ENCODE measurements at places on chromosomes 5 and 9. TPM values are rescaled to one million over a fixed set of nuclear protein-coding genes. Genes with fewer than 3 reads are reported as not detected.

- no peak for DNase-seq
These were observed 19.4 kb upstream of the FBP2 start for GRCh38 chr9:94613003-94613402.

DNA sequence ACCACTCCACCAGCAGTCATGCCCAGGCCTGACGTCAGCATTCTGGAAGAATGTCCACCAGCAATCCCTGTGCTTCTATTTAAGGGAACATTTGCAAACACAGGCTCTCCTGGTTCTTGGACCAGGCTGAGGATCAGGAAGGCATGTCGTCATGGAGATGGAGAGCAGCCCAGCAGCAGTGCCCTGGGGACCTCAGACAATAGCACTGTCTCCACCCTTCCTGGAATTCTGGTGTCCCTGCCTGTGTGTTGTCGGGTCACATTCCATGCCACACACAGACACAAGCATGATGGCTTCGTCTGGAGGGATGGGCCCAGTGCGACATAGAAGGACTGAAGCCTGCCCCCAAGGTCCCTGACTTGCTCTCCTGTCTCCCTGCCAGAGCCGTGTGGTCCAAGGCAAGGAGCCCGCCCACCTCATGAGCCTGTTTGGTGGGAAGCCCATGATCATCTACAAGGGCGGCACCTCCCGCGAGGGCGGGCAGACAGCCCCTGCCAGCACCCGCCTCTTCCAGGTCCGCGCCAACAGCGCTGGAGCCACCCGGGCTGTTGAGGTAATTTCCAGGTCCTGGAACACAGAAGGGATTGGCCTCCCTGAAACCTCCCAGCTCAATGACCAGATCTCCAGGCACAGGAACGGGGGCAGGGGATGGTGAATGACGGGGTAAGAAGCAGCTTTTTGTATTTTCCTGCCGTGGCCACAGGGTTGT is 43.8 kb downstream of the STOM start:
- no peak for DNase-seq

- no peak for DNase-seq
These were observed 6.4 kb upstream of the NR3C1 start for GRCh38 chr5:143409926-143410325.

Gene ZNF79
- total RNA-seq, result 10.9 TPM

DNA sequence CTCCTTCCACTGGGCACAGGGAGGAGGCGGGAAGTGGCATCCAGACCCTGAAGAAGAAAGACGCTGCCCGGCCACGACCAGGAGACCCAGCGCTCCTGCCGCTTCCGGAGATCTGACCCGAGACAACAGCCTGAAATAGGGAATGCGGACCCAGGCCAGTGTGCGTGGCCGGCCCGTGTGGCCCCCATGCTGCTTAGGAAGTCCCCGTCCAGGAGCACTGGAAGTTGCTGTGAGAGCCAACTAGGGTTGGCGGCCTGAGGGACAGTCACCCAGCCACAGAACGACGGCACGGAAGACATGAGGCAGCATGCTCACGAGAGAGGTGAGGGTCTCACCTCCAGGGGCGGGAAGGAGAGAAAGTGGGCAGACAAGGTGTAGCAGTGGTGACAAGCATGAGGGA is 17.0 kb downstream of the SH3GLB2 start:
- no peak for DNase-seq

- peak; percentile 64 for DNase-seq
These were observed 145.3 kb upstream of the ZNF462 start for GRCh38 chr9:106717686-106718085.

- DNase-seq, result no peak
These were observed 10.2 kb downstream of the SLC6A18 start for GRCh38 chr5:1235379-1235778.

Gene MARCOL
- not detected for total RNA-seq

GRCh38 chr5:171721464-171721863 is 64.2 kb upstream of the SMIM23 start:
- DNase-seq, result no peak

DNA sequence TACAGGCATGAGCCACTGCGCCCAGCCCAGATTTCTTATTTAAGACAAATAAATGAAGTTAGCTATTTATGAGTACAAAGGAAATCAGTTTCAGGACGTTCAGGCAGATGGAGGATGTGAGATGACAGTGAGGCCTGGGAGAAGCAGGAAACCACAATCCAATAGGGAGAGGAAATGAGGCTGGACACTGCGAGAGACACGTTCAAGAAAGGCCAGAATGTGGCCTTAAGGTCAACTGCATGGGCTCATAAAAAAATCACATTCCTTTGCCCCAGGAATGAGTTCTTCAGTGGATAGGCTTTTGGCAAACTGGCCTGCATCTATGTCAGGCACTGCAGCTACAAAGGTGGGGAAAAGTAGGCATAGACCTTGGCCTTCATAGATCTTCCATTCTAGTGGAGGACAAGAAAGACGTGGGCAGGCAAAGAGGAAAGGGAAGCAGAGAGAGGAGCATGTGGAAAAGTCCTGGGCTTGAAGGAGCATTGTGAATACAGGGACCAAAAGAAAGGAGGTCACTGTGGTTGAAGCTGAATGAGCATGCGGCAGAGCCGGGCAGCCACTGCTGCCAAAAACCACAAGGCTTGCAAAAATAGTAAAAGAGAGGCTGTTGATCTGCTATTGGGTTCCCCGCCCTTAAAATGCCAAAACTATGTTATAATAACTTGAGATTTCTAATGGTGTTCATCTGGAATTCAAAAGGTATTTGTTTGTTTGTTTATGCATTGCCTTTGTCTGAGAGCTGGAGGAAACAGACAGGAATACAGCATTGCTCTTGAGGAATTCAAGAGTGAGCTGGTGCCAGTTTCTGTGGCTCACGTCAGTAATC is 133.0 kb downstream of the GNA14 start:
- DNase-seq, result peak; percentile 80

Gene SMC5
- total RNA-seq, result 13.5 TPM

Gene ACTL7A
- not detected for total RNA-seq

DNA sequence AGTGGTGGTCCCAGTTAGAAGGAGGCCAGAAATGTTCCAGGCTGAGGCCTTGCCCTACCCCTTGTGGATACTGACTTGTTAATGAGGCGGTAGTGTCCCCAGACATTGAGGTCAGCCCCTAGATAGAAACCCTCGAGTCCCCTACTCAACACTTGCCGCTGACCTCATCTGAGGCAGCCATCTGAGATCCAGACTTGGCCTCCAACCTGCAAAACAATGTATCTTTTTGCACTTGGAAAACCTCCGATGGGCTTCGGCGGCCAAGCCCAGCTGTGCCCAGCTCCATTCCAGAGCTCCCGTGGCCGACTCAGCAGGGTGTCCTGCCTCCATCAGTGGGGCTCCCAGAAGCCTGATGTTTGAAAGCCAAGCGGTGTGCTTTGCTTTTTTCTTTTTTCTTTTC is 122.1 kb downstream of the WNK2 start:
- no peak for DNase-seq

DNA sequence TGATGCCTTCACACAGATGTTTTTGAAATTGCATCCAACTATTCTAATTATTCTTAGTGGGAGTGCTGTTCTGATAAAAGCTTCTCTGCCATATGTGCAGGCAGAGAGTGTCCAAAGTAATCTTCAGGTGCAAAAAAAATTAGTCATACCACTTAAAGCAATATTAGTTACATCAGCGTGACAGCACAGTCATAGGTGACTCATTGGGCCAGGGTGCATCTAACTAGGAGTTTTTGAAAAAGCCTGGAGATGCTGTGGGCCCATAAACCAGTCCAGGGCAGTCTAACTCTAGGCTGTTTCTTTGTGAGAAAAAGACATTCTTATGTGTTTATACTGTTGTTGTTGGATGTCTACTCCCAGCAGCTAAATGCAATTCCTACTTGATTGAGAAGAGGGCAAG is 33.0 kb upstream of the C6 start:
- peak; percentile 89 for DNase-seq

DNA sequence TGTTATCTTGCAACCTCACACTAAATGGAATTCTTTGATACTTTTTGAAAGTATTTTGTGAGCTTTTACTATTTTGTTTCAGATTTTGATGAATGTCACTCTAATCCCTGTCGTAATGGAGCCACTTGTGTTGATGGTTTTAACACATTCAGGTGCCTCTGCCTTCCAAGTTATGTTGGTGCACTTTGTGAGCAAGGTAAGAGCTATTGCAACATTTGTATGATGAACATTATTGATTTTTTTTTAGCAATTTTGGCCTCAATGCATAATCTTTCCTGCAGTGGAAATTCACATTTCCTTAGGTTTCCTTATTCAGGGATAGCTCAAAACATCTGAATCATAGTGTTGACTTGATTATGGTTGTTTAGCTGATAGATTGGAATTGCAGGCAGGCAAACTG is 76.3 kb downstream of the VCAN start:
- DNase-seq, result no peak

- no peak for DNase-seq
These were observed 4.3 kb downstream of the CDHR2 start for GRCh38 chr5:176553260-176554085.

Gene SPEF2
- 1.1 TPM for total RNA-seq

Gene SLC34A1
- total RNA-seq, result 0.10 TPM

GRCh38 chr9:133420392-133420827 is 1.8 kb upstream of the ADAMTS13 start:
- no peak for DNase-seq

- no peak for DNase-seq
These were observed 1.0 kb upstream of the DPYSL3 start for GRCh38 chr5:147510885-147511284.

Gene FOXD4
- 1.2 TPM for total RNA-seq

DNA sequence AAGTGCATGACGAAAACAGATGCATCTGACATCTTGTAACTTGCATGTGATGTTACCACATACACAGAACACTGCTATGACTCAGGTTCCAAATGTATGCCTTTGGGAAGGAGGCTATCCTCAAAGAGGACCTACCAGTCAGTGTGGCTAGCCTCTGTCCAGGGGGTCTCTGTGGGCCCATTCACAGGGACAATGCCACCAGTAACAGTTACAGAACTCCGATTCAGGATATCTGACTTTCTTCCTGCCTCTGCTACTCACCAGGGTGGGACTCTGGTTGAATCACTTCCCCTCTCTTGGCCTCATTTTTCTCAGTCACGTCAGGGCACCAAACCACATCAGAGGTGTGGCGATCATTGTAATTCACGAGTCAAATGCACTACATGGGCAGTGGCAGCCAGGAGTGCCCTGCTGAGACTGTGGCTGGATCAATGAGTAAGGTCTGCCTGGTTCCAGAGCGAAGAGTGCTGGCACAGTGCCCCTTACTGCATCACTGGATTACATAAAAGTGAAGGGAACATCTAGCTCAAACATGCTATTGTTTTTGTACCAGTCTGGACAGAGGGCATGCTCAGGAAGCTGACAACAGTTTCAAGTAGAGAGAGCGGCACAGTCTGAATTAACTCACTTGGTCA is 13.2 kb downstream of the ATOX1 start:
- peak; percentile 100 for DNase-seq

- no peak for DNase-seq
These were observed 7.4 kb downstream of the WNK2 start for GRCh38 chr9:93191354-93191660.

- peak; percentile 89 for DNase-seq
These were observed 36.4 kb downstream of the PWWP2A start for GRCh38 chr5:160082614-160083500.

DNA sequence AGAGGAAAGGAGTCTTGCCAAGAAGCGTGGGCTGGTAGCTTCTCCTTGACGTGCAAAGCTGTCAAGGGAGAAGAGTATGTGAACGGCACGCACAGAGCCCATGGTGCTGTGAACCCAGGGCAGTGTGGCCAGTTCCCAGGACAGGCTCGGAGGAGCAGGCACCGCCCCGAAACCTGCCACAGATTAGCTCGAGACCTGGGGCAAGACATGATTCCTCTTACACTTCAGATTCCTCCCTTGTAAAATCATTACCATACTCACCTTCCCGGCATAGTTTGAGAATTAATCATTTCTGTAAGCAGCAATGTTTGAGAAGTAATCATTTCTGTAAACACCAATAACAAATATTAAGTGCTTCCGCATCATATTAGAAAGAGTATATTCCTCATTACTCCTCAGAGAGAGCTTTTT is 19.9 kb downstream of the GOLM1 start:
- DNase-seq, result no peak

- DNase-seq, result peak; percentile 40
These were observed 1.6 kb downstream of the CFAP95 start for GRCh38 chr9:69822116-69822750.

- no peak for DNase-seq
These were observed 446.5 kb downstream of the PRR16 start for GRCh38 chr5:120910629-120911028.

DNA sequence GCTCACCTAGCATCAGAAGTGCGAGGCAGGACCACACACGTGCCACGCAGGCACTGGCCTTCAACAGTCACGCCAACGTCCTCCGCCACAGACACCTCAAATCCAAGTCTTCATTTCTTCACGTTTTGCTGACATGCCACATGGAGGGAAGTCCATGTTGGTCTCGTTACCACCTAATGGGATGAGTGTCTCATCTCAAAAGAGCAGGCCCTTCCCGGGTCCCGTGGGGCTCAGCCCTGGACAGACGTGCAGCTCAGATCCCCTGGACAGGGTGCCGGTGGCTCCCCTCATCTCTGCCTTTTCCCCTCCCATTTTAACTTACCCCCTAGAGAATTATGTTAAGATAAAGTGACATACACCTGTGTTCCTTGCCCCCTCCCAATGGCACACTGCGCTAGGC is 76.8 kb downstream of the MRPL36 start:
- DNase-seq, result no peak

- no peak for DNase-seq
These were observed 5.4 kb upstream of the CLK4 start for GRCh38 chr5:178632285-178632684.

DNA sequence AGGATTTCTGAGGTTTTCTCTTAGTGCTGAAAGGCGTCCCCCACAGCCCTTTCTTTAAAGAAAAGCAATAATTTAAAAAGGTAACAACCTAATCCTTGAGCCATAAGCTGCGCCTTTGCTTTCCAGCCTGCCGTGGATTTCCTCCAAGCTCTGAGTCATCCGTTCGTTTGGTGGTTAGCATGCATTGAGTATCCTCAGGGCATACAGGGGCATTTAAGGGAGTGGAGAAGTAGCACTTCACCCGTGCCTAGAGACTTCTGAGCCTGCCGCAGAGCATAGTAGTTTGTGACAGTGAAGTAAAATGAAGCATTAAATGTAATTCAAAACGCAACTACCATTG is 892 bp upstream of the TNC start:
- peak; percentile 92 for DNase-seq

Gene COL23A1
- total RNA-seq, result not detected

DNA sequence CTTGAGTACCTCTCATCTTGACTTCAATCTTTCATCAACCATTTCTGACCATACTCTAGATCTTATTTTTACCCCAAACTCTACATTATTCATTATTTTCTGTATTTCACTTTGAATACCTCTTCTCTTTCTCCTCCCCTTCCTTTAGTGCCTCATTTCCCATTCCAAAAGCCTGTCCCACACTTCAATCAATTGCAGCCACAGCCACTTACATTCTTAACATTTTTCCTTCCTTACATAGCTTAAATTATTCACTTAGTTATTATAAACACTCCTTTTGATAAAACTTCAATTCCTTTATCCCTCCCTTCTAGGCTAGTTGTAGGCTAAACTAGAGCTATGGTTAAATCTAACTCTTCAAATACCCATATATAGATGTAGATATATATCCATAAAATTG is 344.0 kb downstream of the PRR16 start:
- DNase-seq, result no peak

Gene TPPP
- 0.18 TPM for total RNA-seq

GRCh38 chr5:110031402-110032140 is 341.8 kb downstream of the MAN2A1 start:
- no peak for DNase-seq

- DNase-seq, result peak; percentile 96
These were observed 97.0 kb downstream of the MEF2C start for GRCh38 chr5:88785746-88786565.

Measured in HT1080 (cell line).